ENCODE measurements at places on chromosomes 5 and 9.

- no peak for DNase-seq
Observed at GRCh38 chr5:9062873-9063272, 483.0 kb downstream of the SEMA5A start.

- DNase-seq: no peak
Observed at GRCh38 chr9:136645903-136646754, 16.6 kb upstream of the EGFL7 start.

- DNase-seq: no peak
Observed at GRCh38 chr9:93107825-93108161, 11.8 kb downstream of the CARD19 start.

- no peak for DNase-seq
Observed at GRCh38 chr5:150703762-150704161, 2.9 kb upstream of the RBM22 start.

DNA sequence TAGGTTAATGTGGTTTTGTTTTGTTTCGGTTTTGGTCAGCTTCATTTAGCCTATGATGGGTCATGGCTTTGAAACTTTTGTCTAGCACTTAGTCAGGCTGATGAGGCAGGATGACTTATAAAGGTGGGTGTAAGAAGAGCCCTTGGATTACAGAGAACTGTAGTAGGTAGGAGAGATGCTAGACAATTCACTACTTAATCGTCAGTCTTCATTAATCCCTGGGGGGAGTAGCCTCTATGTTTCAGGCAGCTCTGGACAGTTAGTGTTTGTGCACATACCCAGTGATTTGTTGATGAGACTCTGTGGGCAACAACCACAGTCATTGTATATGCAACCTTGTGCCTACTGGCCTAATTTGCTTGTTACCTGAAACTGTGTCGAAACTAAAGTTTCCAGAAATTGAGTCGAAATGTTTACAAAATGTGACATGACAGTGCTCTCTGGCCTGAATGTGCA, 113.3 kb downstream of the MTREX start:
- DNase-seq: no peak

DNA sequence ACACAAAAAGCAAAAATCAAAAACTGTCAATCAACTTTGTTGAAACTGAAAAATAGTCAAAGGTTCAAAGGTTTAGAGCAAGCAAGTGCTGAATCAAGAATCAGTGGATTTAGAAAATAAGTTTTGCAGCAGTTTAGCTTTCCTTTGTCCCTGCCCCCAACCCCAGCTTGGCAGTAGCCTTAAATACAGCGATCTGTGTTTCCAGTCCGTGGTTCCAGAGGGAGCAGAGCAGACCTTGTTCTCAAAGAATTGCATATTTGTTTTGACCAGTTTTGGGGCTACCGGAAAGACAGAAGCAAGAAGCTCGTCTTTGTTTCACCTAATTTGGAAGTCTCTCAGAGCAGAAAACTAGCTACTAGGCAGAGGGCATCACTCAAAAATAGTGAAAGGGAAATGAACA, 57.2 kb upstream of the PRDM9 start:
- DNase-seq: no peak

GRCh38 chr9:126639318-126640000, 25.7 kb downstream of the LMX1B start:
- no peak for DNase-seq

DNA sequence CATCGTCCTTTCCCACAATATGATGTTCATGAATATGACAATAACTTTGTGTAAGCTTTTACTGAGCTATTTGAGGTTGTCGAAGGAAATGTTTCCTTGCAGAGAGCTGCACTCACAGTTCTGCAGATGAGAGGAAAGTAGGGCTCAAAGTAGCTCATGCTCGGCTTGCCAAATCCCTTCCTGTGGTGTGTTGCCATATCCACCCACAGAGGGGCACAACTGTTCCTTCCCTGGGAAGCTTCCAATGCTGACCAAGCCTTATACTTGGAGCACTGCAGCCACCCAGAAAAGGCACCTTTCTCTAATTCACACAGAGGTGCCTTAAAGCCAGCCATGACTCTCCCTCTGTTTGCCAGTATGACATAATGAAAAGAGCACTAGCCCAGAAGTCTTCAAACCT, 390.3 kb downstream of the CAAP1 start:
- no peak for DNase-seq

GRCh38 chr5:59592101-59592500, 301.4 kb downstream of the PDE4D start:
- no peak for DNase-seq

GRCh38 chr5:159601216-159601615, 270.9 kb upstream of the IL12B start:
- no peak for DNase-seq

- no peak for DNase-seq
Observed at GRCh38 chr9:5651246-5651645, 22.3 kb downstream of the RIC1 start.

DNA sequence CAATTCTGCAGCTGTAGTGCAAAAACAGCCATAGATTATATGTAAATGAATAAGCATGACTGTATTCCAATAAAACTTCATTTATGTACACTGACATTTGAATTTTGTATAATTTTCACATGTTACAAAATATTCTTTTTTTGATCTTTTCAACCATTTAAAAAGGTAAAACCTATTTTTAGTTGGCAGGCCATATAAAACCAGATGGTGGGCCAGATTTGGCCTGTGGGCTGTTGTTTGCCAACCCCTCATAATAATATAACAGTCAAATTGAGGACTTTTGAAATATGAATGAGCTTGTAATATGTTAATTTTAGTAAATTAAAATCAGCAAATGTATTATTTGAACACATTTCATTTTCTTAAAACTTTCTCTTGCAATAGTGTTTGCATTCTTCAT, 913.4 kb downstream of the TLE1 start:
- no peak for DNase-seq

GRCh38 chr9:93422977-93423616, 28.4 kb upstream of the FAM120A start:
- DNase-seq: no peak

GRCh38 chr5:112998296-112998695, 21.7 kb downstream of the DCP2 start:
- DNase-seq: no peak

DNA sequence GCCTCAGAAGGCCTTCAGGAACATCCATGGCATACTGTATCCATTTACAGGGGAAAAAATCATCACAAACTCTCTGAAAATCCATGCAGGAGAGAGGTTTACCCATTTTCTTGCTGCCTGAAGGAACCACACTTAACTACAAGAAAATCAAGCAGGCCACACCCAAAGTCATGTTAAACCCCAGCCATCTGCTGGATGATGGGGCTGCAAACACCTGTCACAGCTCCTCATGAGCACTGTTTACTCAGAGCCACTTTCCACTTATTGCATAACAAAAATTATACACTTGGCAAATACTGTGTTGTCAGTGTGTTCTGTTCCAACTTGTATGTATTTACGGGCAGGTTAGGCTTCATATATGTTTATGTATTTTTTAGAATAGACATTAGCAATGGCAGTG, 35.8 kb downstream of the PPIC start:
- DNase-seq: no peak

- no peak for DNase-seq
Observed at GRCh38 chr9:89236955-89237573, 58.4 kb upstream of the SHC3 start.

DNA sequence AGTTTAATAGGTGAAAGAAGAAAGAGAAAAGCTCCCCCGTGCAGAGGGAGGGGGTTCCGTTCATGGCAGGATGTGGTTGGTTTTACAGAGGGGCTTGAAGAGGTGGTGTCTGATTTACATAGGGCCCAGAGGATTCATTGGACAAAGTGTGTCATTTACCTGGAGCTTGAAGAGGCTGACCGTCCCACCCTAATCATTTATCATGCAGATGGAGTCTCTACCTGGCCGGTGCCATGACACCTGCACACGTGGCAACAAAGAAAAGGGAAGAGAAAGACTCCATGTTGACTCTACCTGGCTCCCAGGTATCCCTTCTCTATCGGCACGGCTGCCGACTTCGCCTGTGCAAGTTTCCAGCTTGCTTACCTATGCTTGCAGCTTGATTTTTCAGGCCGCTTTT, 35.3 kb upstream of the PRRC2B start:
- no peak for DNase-seq

DNA sequence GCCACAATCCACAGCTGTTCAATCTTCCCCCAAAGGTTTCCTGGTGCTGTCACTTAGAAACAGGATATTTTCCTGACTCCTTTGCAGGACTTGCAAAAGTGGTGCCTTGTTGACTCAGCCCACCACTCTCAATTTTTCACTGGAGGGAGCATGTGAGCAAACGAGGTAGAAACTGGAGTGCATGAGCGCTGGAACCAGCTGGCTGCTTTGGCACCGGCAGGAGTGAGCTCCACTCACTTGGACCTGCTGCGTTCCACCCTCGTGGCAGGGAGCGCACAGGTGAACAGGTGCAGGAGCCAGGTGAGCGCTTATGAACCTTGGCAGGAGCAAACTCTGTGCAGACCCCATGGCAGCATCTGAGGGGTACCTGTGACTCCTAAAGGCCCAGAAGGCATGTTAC, 364.1 kb upstream of the RORB start:
- DNase-seq: no peak

- DNase-seq: no peak
Observed at GRCh38 chr9:127654619-127655018, 42.5 kb downstream of the STXBP1 start.

DNA sequence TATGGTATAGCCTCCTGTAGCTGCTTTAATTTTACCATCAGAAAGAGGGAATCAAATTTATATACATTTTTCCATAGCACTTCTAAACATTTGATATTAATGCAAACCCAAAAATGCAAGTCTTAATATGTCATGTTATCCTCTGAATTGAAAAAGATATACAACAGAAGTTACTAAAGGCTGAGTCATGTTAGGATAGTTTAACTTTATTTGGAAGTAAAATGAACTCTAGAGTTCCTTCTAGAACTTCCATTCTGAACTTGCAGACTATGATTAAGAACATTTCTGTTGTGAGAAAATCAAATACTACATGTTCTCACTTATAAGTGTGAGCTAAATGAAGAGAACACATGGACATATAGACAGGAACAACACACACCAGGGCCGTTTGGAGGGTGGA, 317.3 kb upstream of the PRR16 start:
- DNase-seq: no peak

GRCh38 chr5:65172486-65173129, 309.1 kb downstream of the ADAMTS6 start:
- DNase-seq: peak; percentile 6

- no peak for DNase-seq
Observed at GRCh38 chr5:120314191-120314590, 149.9 kb upstream of the PRR16 start.

DNA sequence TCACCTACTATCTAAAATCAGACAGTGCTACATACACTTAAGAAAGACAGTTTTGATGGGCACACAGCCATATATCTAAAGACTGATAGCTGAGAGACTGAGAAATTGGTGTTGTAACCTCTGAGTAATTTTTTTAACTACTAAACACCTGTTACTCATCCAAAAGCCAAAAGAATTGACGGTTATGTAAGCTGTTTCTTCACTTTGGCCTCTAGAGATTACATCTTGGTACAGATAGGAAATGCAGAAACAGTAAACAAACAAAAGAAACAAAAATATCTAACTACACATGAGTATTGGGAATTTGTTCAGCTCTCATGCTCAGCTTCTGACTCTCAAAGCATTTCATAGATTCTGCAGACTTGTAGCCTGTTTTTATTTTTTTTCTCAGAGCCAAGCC, 152.1 kb upstream of the GAS1 start:
- no peak for DNase-seq
